ENCODE measurements at places on chromosomes 1 and 21. TPM values are rescaled to one million over a fixed set of nuclear protein-coding genes. Genes with fewer than 3 reads are reported as not detected.

DNA sequence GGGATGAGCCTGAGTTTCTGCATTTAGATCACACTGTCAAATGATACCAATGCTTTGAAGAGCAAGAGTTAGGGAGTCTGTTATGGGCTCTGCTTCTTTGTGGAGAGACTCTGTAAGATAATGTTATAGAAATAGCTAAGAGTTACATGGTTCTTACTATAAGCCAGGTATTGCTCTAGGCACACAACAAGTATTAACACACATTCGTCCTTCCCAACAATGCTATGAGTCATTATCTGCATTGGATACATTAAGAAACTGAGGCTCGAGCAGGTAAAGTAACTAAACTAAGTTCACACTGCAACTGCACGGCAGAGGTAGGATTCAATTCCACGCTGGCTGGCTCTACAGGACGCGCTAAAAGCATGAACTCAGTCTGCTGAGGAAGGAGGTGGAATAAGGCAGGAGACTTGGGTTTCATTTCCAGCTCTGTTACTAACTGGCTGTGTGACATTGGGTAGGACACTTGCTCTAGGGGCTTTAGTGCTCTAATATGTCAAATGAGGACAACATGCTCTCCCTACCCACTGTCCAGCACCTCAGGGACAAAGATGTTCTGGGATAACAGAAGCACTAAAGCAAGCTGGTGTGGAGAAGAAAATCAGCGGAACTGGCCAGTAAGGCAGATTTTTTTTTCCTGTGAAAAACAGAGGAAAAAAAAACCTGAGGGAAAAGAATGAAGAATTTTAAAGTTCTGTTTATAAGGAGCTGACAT is 23.7 kb upstream of the IL20 start:
- H3K4me1 ChIP-seq: peaks cover 2% of the 10 kb centered on the region
- DNase-seq: no peak
- H3K36me3 ChIP-seq: no peaks in the 10 kb centered on the region

GRCh38 chr1:208731981-208732821 is 488.0 kb upstream of the PLXNA2 start:
- H3K36me3 ChIP-seq: no peaks in the 10 kb centered on the region
- DNase-seq: no peak
- peaks cover 3% of the 10 kb centered on the region for H3K27me3 ChIP-seq
- H3K4me1 ChIP-seq: no peaks in the 10 kb centered on the region
- H3K27ac ChIP-seq: no peak overlapping the region

GRCh38 chr1:33641104-33641830 is 168.8 kb downstream of the ZSCAN20 start:
- DNase-seq: no peak
- H3K4me3 ChIP-seq: no peak overlapping the region
- H3K27me3 ChIP-seq: peaks cover 18% of the 10 kb centered on the region

DNA sequence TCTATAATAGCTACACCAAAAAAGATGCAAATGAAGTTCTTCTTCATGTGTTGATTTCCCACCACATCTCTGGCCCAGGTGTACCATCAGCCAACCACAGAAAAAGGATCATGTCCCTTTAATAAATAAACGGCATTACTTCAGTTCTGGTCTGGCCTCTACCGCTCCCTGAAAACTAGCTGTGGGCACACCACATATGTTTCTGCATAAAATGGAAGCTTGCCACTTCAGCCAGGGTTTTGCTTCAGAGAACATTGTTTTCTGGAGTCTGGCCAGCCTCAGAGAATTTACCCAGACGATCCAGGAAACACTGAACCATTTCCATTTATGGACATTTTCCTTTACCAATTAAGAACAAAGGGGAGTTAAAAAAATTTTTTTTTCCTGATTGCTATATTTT is 5.8 kb upstream of the LAMC2 start:
- H3K4me1 ChIP-seq: peaks cover 11% of the 10 kb centered on the region
- no peak overlapping the region for H3K4me3 ChIP-seq
- H3K36me3 ChIP-seq: no peaks in the 10 kb centered on the region
- DNase-seq: no peak
- peaks cover 5% of the 10 kb centered on the region for H3K27me3 ChIP-seq

DNA sequence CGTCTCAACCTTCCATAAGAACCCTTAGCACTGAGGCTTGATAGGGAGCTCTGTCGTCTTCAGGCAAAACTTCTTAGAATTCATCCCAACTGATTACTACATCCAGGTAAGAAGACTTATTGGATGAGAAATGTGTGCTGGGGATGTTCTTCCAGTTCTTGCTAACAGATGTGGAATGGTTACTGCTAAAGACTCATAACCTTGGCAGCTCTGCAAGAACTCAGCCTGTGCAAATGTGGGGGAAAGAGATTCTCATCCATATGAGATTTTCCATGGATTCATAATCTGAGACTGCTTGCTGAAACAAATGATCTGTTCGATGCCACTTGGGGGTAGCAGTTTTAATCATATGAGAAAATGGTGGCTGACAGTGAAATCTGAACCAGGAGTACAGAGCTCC is 48.2 kb downstream of the NTPCR start:
- no peaks in the 10 kb centered on the region for H3K4me1 ChIP-seq
- H3K27ac ChIP-seq: no peak overlapping the region
- no peaks in the 10 kb centered on the region for H3K27me3 ChIP-seq
- no peak for DNase-seq
- peaks cover 71% of the 10 kb centered on the region for H3K36me3 ChIP-seq

DNA sequence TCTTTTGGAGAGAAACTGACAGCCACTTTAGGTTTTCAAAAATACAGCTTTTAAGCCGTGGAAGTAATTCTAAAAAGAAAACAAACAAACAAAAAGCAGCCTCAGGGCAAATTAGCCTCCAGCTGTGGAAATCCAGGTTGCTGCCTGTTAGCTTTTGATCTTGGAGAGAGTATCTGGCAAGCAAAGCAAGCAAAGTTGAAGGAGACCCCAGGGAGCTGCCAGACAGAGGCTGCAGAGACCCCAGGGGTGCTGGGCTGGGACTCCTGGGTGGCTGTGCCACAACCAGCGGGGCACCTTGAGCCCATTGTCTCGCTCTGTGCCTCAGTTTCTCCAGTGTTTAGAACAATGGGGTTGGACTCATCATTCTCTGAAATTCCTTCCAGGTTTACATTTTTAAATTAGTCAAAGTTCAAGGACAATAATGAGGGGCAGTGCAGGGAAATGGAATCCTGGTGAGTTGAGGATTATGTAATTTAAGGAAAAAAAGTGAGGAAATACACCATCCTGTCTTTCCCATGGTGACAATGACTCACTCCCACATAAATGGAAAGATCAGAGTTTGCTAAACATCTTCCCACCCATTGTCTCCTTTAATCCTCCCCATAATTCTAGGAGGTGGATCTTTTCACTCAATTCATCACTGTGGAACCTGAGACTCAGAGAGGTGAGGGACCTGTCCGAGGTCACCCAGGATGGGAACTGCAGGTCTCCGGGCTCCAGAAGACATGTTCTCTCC is 480.5 kb downstream of the MATN1 start:
- no peak for DNase-seq
- H3K36me3 ChIP-seq: no peaks in the 10 kb centered on the region
- H3K27me3 ChIP-seq: peaks cover 26% of the 10 kb centered on the region
- H3K4me3 ChIP-seq: no peak overlapping the region
- H3K27ac ChIP-seq: no peak overlapping the region
- H3K4me1 ChIP-seq: no peaks in the 10 kb centered on the region

- no peak for DNase-seq
- H3K27me3 ChIP-seq: no peaks in the 10 kb centered on the region
- H3K36me3 ChIP-seq: no peaks in the 10 kb centered on the region
- no peaks in the 10 kb centered on the region for H3K4me1 ChIP-seq
- H3K27ac ChIP-seq: no peak overlapping the region
Observed at GRCh38 chr1:34590211-34590623, 164.6 kb upstream of the GJB5 start.

DNA sequence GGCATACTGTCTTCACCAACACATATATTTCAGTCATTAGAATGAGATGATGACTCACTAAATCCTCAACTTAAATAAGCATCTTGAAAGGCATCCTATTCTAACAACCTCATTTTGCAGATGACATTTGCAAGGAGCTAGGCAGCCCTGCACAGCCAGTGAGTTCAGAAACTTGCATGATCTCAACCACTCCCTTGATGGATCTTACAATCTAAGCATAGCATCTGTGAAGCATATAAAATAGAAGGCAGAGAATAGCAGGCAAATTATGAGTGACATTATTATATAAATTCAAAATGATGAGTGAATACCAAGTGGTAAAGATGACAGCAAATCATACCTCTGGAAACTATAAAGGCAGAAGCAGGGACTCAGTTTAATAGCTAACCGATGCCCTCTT is 31.6 kb downstream of the KRTAP20-3 start:
- no peaks in the 10 kb centered on the region for H3K4me1 ChIP-seq
- H3K4me3 ChIP-seq: no peak overlapping the region
- DNase-seq: no peak
- peaks cover 5% of the 10 kb centered on the region for H3K27me3 ChIP-seq

DNA sequence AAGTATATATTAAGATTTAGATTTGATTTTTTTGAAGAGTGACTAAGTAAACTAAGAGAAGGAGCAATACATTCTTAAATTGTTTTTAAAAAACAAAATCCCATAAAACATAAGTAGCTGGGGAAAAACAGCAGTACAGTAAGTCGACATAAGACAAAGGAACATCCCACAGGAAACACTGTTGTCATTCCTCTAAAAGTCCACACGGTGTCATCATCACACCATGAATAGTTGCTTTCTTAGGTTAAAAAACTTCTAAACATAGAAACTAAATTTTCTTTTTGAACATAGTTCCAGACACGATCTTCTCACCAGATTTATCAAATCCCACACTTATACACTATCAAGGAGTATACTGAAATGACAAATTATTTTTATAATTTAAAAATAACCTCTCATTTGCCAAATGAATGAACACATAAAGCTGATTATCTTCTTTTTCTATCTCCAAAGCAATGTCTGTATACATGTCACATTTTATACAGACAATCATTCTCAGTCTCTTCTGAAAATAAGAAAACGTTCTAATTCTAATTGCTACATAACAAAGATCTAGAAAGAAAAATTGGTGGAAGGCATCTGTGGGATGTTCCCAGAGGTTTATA is 15.8 kb downstream of the ODF2L start:
- H3K27ac ChIP-seq: no peak overlapping the region
- peaks cover 8% of the 10 kb centered on the region for H3K4me1 ChIP-seq
- H3K27me3 ChIP-seq: no peaks in the 10 kb centered on the region
- no peak for DNase-seq
- H3K36me3 ChIP-seq: peaks cover 21% of the 10 kb centered on the region
- no peak overlapping the region for H3K4me3 ChIP-seq

DNA sequence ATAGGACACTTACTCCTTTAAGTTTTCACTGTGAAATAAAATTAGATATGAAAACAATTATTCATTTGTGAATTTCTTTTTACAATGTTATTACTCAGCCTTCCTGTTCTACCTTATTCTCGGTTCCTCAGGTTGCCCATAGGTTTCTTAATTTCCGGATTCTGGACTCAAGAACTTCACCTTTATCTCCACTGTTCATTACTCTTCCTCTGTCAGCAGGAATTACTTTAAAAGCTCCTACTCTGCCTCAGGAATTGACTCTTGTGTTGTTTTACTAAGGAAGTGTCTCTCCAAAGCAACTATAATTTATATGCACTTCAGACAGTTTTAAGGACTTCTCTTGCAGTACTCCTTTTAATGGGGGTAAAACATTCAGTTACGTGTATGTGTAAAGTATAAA is 123.8 kb downstream of the OSBPL9 start:
- peaks cover 3% of the 10 kb centered on the region for H3K36me3 ChIP-seq
- H3K4me1 ChIP-seq: peaks cover 49% of the 10 kb centered on the region
- no peaks in the 10 kb centered on the region for H3K27me3 ChIP-seq
- no peak overlapping the region for H3K4me3 ChIP-seq
- H3K27ac ChIP-seq: no peak overlapping the region

- no peaks in the 10 kb centered on the region for H3K4me1 ChIP-seq
- no peak overlapping the region for H3K27ac ChIP-seq
- no peak overlapping the region for H3K4me3 ChIP-seq
- H3K27me3 ChIP-seq: peaks cover 7% of the 10 kb centered on the region
- H3K36me3 ChIP-seq: no peaks in the 10 kb centered on the region
Observed at GRCh38 chr21:40706176-40706575, 140.8 kb downstream of the DSCAM start.

DNA sequence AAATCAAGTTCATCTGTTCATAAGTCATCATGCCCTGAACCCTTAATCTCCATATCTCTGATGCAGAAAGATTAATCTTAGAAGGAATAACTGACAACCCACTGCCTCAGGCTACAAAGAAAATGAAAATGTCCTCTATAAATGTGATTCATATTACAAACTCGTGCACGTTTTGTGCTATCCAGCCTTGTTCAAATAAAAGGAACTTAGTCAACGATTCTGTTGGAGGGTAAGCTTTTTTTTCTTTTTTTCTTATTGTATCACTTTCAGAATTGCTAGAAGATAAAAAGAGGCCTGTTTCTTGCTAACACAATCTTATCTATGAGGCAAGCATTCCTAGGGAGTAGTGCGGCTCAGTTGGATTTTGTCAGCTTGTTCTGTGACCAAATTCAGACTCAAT is 228.4 kb downstream of the TM2D1 start:
- no peaks in the 10 kb centered on the region for H3K27me3 ChIP-seq
- no peaks in the 10 kb centered on the region for H3K4me1 ChIP-seq
- DNase-seq: no peak
- H3K4me3 ChIP-seq: no peak overlapping the region
- no peak overlapping the region for H3K27ac ChIP-seq
- H3K36me3 ChIP-seq: no peaks in the 10 kb centered on the region

Gene CD2
- total RNA-seq: 287 TPM

Gene FCRL5
- not detected for total RNA-seq

Measured in activated CD4-positive, alpha-beta T cell treated with anti-CD3 and anti-CD28 coated beads for 36 hours (primary cell).